ENCODE measurements at places on chromosomes 6 and 20.

DNA sequence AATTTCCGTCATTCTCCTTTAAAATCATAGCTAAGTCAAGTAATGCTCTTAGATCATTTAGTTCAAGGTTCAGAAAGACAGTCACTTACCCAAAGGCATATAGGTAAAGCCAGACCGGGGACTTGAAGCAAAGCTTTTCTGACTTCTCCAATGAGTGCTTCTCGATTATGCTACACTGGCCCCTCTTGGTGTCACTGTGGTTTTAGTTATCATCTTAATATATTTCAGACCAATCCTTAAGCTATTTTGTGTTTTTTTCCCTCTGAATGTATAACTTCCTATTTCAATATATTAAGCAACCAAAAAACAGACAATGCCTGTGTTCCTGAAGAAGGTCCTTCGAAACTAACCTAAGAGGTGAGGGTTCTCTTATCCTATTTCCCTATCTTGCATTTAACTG, 3.9 kb downstream of the PRDM1 start:
- no peak for DNase-seq

DNA sequence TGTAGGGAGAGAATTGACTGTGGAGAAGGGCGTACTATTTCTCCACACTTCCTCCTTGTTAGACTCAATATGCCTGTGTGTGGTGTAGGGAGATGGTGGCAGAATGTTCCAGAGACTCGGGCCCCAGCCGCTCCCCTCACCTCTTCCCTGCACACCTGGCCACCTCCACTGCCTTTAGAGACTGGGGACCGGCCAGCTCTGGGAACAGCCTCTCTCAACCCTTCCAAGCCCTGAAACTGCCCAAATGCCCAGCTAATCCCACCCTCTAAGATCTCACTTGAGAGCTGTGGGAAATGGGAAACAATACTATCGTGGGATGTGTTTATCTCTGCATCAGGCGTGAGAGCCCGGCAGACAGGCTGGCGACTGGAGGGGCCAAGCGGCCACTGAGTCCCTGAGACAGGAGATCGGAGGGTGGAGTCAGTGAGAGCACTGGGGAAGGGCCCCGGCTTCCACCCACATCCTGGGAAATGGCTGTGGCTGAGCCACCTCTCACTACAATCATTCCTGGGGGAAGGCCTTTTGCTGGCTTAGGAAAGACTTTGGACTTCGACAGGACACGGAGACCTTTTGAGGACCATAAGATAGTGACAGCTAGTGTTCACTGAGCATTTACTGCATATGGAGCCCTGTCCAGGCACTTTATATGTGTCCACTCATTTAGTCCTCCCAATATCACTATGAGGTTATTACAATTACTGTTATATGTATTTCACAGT, 31.0 kb upstream of the MRPS18A start:
- DNase-seq = no peak

DNA sequence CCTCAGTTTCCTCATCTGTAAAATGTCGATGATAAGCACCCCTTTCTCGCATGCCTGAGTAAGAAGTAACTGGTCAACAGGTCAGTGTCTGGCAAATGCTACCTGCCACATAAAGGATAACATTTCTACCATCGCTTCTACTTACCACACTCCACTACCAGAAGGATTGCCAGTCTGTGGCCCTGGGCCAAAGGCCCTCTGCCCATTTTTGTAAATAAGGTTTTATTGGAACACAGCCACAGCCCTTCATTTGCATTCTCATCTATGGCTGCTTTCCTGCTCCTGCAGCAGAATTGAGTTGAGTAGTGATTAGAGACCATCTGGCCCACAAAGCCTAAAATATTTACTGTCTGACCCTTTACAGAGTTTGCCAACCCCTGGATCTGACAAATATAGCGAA, 121.8 kb downstream of the TOX2 start:
- no peak for DNase-seq

DNA sequence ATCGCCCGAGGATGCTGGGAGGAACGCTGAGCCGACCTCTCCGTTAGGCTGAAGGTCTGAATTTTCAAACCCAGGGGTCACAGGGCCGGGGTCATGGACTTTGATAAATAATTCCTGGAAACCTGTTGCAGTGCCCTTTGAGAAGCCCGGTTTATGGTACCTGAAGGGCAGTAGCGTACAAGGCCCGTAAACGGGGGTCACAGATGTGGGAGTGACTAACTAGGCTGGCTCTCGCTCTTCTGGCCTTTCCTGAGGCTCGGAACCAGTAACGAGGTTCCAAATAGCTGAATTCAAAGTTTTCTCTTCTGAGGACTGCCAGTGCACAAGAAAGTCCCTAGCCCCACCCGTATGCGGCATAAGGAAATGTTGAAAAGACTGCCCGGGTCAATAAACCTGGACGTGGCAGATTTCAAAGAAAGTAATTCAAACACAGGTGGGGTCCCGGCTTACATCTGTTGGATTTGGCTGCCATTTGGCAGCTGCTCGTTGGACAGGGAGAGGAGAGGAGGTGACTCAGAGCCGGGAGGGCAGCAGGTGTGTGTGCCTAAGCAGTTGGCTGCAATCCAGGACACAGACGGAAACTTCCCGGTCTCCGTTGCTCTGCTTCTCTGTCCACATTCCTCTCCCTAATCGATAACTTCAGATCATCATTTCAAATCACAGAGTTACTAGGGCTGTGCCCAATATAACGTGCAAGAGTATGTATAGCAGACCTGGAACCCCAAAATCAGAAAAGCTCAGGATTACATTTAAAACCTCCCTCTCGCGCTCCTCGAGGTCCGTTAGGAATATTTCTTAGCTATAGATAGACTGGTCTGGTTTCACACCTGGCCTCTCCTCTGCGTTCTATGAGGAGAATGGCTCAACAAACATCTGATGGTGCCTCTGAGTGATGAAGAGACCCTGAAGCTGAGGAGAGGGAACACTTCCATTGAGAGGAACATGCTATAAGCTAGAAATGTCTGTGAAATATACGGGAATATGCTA, 765 bp upstream of the GMDS start:
- no peak for DNase-seq

- no peak for DNase-seq
Measured at GRCh38 chr6:45576648-45577624, 199.2 kb upstream of the SUPT3H start.

GRCh38 chr6:42199106-42199981, 4.6 kb upstream of the GUCA1B start:
- DNase-seq = no peak

GRCh38 chr6:112360498-112360897, 13.4 kb downstream of the RFPL4B start:
- DNase-seq = no peak

DNA sequence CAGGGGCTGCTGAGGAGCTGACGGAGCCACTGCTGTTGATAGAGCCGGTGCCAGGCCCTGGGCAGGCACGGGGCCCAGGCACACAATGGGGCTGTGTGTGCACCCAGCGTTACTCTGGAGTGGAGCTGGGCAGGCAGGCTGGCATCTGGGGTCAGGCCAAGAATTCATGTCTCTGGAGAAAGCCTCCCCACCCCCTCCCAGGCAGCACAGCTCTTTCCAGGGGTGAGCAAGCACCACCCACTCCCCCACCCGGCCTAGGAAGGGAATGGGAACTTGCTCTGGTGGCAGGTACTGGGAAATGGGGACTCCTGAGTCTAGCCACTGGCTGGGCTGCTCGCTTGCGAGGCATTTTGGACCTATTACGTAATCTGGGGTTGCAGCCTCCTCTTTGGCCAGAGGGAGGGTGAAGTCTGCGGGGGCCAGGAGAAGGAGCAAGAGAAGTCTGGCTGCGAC, 22.7 kb downstream of the TFEB start:
- DNase-seq = no peak

DNA sequence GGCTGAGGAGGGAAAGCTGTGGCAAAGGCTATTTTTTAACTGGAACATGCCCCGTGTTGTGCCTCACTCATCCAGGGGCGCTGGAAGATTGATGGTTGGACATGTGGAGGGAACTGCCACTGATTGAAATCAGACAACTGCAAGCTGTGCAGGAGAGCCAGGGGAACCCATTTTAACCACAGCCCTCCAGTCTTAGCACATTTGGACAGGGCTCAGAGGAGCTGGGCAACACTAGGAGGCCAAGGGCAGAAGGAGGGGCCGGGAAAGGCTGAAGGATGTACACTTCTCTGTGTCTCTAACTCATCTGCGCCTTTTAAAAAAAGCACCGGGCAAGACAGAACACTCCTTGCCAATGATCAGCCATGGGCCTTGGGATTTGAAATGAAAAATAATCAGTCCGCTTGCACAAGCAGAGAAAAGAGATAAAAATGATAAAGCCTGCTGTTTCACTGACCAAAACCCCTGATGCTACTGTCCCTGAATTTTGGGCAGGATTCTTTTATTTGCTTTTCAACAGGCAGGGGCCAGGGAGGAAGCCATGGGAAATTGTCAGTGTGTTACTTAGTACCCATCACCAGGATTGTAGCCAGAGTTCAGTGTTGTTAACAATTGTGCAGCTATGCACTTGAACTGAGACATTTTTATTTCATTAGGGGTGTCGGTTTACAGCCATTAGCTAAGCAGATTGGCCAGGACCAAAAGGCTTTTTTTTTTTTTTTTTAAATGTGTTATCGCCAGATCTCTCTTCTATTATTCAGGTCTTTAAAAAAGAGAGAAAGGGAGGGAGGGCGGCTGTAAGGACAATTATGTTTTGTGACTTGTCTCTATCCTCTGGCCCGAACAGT, 109.3 kb upstream of the EYA4 start:
- no peak for DNase-seq

DNA sequence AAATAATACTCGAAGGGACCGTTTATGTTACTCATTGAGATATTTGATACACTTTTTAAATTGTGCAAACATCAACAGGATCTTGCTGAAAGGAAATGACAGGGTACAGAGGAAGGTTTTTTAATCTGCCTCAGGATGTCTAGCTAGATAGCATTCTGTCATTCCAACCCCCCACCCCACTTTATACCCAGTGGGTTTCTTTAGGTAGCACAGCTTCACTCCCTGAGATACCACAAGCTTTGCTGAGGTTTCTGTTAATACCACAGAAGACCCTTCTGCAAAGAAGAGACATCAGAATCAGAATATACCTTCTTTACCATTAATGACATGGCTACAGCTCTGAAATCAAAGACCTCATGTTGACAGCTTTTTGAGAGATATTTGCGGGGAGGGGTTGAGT, 1.3 kb downstream of the PHACTR2 start:
- DNase-seq = no peak

DNA sequence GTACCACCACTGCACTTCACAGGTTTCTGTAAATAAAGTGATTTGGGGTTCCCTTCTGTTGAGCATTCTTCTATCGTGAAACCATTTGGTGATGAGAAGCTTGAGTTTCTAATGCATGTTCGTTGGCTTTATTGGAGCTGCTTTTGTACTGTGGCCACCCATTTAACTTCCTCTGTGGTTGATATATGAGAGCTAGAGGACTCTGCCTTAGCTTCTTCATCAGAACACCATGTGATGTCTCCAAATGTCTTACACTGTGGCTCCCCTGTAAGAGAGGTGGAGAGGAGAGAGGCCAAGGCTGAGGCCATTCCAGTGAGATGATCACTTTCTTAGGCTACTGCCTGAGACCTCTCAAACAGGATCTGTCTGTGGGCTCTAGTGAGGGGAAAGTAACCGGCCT, 114.5 kb downstream of the SLC16A10 start:
- no peak for DNase-seq

DNA sequence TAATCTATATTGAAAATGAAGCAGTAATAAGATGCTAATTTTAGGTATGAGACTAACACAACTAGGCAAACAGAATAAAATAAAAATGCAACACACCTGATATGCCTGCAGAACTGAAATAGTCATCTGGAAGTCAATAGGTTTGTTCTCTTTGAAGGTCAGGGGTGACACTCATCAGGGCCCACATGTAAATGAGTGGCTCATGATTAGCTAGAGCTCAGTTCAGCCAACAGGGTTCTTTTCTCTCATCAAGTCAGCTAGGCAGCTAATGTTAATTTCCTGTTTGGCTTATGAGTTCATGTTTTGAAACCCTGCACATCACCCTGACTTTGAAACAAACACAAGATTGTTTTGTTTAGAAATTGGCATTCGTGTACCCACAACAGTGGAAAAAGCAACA, 23.8 kb downstream of the SMLR1 start:
- DNase-seq = no peak

GRCh38 chr6:20770773-20771172, 236.5 kb downstream of the CDKAL1 start:
- DNase-seq = no peak

DNA sequence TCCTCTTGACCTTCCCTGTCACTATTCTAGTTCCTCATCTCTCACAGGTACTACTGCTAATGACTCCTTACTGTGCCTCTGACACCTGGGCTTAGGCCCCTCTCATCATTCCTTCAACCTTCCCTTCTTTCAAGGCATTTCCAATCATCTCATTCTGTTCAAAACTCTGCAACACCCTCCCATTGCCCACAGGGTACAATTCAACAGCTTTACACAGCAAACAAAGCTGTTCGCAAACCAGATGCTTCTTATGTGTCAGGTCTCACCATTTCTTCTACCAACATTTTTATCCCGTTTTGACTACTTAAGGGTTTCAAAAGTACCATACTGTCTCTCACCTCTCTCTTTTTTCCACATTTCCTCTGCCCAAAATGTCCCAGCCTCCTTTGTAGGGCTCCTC, 84.4 kb upstream of the ID4 start:
- no peak for DNase-seq

- no peak for DNase-seq
Measured at GRCh38 chr6:168469521-168469920, 28.5 kb downstream of the SMOC2 start.

DNA sequence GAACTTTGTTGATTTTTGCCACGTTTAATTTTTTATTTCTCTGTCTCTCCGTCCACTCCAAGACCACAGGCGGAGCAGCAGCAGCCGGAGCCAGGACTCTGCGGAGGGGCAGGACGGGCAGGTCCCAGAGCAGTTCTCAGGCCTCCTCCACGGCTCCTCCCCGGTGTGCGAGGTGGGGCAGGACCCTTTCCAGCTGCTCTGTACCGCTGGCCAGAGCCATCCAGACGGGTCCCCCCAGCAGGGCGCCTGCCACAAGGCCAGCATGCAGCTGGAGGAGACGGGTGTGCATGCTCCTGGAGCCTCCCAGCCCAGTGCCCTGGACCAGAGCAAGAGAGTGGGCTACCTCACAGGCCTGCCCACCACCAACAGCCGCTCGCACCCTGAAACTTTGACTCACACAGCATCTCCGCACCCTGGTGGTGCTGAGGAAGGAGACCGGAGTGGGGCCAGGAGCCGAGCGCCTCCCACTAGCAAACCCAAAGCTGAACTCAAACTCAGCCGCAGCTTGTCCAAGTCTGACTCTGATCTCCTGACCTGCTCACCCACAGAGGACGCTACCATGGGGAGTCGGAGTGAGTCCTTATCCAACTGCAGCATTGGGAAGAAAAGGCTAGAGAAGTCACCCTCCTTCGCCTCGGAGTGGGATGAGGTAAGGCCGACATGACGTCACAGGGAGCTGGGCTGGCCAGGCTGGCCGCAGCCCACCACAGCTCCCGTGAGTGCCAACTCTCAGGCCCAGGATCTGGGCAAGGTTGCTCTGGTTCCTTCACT, 123.5 kb downstream of the TCP11 start:
- DNase-seq = no peak

DNA sequence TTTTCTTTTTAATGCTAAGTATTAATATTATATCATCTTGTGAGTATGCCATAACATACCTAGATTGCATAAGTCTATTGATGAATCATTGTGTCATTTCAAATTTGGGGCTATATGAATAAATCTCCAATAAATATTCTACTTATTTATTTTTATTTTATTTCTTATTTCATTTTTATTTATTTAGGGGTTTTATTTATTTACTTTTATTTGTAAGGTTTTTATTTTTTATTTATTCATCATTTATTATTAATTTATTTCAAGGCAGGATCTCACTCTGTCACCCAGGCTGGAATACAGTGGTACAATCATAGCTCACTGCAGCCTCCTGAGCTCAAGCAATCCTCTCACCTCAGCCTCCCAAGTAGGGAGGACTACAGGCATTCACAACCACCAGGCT, 36.3 kb downstream of the BMP5 start:
- DNase-seq = no peak

All from GM12892 (cell line).